Hematopoietic multipotent progenitor cell treated with erythropoietin and hydrocortisone succinate and interleukin-3 and kit ligand, for 6 days (in vitro differentiated cells): ENCODE measurements at places on chromosomes 5 and 9.
A peak's percentile ranks its signal among the peaks of the same experiment; 100 is the strongest.

- peak; percentile 26 for DNase-seq
Measured at GRCh38 chr9:20619487-20620200, 2.7 kb downstream of the MLLT3 start.

DNA sequence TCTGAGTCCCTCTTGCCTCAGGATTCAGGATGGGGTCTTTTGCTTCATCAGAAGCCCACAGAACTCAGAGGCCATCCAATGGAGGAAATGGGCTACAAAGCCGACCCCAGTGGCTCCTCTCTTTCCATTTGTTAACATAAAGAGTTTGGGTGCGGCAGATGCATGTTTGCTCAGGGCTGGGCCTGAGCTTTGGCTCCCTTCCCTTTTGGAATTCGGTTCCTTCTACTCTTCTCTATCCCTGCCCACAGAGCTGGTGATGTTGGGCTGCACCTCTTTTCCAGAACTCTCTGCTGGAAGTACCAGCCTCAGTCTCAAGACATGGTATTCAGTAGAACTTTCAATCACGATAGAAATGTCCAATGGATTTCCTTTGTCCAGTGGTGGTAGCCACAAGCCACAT, 66.9 kb upstream of the AGXT2 start:
- DNase-seq, result no peak

DNA sequence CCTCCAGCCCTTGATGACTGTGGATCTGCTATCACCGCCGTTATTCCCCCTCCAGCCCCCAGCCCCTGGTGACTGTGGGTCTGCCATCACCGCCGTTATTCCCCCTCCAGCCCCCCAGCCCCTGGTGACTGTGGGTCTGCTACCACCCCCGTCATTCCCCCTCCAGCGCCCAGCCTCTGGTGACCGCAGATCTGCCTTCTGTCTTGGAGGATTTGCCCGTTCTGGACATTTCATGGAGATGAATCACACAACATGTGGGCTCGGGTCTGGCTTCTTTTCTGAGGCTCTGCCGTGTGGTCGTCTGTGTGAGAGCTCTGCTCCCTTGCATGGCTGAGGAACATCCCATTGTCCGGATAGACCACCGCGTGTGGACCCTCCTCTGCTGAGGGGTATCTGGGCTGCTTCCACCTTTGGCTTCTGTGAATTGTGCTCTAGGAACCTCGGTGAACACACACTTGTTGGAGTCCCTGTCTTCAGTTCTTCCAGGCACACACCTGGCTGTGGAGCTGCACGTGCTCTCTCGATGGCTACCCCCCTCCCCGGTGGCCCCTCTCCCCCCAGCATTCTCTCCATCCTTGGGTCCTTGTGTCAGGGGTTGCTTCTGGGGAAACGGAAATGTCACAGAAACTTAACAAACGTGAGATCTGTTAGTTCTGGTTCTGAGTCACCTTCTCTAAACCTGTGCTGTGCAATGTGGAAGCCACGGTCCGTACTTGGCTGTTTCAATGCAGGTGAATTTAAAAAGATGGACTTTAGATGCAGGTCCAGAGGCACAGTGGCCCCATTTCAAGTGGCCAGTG, 105.3 kb upstream of the COL5A1 start:
- no peak for DNase-seq

DNA sequence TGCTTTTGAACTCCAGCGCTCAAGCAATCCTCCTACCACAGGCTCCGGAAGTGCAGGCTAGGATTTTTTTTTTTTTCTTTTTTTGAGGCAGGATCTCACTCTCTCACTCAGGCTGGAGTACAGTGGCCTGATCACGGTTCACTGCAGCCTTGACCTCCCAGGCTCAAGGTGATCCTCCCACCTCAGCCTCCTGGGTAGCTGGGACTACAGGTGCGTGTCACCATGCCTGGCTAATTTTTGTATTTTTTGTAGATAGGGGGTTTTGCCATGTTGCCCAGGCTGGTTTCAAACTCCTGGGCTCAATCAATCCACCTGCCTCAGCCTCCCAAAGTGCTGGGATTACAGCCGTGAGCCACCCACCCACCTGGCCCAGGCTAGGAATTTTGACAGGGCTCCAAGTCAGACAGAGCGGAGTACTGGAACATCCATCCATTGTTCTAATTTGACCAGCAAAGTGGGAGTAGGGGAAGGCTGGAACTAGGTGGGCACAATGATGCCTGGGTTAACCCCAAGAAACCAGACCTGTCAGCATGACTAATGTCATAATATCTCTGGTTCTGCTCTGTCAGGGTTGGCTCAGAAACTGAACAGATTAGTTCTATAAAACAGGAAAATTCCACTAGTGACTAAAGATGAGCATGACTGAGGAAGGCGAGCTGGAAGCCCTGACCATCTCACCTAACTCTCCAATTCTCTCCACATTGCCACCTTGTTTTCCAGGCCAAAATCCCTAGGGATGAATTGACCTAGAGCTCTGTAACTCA, 9.2 kb downstream of the ZBTB5 start:
- no peak for DNase-seq

DNA sequence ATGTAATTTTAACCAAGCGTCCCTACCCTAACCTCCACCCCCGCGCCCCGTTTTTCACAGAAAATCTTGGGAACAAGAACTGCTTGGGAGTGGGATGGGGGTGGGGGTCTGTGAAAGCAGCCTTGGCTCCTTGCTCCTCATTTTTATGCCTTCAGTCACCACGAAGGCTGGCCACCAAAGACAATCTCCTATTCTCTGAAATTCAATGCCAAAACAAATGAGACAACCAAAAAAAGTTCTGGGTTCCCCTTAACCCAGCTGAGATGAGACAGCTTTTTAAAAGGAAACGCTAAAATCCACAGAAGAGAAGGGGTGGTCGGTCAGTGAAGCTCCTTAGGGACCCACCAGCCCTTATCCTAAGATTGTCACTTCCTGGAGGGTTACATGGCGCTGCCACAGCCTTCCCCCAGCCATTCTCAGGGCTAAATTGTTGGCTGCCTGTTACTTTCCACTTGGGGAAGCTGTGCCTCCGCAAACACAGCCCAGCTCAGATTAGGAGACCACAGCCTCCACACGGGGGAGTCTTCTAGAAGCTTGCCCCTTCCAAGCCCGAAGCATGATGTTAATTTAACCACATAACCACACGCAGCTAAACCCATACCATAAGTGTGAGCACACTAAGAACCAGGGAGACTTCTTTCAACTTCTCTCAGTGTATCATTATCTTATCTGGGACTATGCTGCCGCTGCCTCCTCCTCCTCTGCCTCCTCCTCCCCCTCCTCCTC, 136.3 kb downstream of the FOXD1 start:
- peak; percentile 60 for DNase-seq

DNA sequence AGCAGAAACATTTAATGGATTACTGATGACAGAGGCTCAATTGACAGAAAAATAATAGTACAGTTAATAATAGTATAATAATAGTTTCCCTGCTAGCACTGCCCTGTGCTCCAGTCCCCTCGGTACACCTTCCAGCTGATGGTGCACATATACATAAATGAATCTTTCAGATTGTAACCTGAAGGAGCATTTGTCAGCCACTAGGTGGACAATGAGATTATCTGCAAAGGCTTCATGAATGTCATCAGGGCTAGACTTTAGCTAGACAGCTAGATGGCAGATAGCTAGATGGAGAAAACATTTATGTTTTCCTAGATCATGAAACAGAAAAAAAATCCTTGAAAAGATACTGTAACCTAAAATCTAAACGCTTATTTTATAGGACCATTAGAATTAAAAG, 304.4 kb upstream of the SMC2 start:
- DNase-seq, result peak; percentile 40

DNA sequence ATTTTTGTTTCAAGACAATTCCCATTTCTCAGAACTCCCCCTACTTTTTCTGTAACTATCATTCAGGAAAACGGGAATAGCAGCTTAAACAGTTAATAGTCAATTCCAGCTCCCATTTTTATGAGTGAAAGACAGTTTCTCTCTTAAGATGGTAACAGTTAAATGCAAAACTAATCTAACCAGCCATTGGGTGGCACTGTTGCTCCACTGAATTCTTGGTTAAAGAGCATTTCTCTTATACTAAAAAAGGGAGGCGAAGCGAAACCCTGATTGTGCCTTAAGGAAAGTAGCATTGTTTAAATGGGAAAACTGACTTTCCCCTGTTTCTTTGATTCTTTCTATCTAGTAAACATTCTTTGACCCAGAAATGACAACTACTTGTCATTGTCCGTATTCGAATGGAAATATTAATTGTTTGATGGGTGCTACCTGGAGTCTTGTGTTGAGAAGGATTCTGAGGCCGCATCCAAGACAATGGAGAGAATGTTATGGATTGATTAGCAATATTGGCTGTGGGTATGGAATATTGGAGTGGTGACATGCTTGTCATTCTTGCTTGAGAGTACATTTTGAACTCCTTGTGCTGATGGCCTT, 507.8 kb downstream of the MAT2B start:
- peak; percentile 78 for DNase-seq

- no peak for DNase-seq
Measured at GRCh38 chr9:131732061-131732526, 7.8 kb downstream of the RAPGEF1 start.

- no peak for DNase-seq
Measured at GRCh38 chr9:127170652-127171051, 48.2 kb upstream of the ANGPTL2 start.

GRCh38 chr5:142057697-142058056, 44.9 kb upstream of the GNPDA1 start:
- no peak for DNase-seq

- DNase-seq, result no peak
Measured at GRCh38 chr9:124394167-124394566, 21.1 kb downstream of the PSMB7 start.

DNA sequence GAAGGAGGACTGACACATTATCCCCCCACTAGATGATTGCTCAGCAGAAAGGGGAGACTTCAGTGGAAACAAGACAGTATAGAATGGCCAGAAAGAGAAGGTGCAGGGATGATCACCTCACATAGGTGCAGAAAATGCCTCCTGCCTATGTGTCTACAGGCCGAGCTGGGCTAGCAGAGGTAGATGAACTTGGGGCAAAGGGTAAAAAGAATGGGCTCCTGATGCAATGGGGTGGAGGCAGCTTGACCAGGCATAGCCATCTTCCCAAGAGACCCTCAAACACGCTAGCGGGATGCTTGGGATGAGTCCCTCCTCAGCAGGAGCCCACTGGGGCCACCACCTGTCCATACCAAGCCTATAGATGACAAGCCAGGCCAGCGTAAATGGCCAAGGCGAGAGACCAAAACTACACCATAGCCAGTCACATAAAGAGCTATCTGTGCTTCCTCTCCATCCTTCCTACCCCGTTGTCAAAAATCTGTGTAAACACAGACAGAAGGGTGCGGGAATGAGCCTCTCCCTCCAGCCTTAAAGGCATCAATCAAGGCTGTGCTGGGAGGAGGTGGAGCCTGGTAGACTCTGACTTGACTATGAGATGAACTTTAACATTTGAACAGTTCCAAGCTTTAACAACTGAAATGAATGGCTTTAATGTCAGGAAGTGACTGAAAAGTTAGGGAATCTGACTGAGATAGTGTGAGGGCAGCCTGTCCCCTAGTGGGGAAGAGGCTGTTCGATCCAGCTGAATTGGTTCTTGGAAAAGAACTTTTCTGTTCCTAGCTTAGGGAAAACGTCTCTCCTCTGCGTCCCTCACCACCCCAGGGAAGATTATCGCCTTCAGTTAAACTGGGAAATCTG, 10.4 kb downstream of the C9orf152 start:
- no peak for DNase-seq

GRCh38 chr9:87610200-87611155, 112.8 kb downstream of the DAPK1 start:
- DNase-seq, result no peak

DNA sequence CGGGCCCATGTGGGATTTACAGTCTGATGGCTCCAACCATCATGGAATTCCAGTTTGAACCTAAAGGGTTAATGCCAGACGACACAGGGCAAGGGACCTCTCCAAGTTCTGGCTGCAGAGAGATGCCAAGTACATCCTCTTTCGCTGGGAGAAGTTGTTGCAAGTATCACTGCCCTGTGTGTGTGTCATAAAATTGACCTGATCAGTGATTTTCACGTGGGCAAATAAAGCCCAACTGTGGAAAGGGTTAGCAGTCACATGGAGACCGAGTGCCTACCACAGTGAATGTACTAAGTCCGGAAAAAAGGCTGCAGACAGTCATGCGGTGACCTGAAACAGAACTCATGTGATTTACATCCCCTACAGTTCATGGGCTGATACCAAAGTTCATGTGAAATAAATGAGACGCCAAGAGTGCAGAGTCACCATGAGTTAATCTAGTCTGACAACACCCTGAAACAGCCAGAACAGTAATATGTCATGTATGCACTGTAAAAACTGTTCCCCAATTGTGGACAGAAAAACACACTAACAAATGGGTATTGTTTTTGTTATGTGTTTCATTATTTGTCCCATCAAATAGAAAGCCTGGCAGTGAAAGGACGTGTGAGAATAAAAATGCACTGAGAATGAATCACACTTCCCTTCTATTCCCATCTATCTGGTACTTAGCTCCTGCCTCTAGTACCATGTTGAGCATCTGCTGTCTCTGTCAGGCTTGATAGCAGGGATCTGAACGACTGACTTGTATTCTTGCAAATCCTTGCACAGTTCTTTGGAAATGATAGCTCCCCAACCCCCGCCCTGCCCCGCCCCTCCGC, 115.7 kb downstream of the SUSD1 start:
- no peak for DNase-seq

DNA sequence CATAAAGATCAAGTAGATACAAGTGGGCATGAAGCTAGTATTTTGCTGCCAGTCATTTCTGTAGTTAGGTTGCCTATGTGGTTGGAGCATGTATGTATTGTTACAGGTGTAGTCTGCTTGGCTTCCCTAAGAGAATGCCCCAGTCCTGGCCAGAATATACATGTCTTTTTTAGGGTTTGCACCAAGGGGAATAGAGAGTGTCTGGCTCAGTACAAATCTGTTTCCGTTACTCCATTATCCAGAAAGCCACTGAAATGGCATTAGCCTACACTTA, 23.2 kb downstream of the TGFBR1 start:
- no peak for DNase-seq

DNA sequence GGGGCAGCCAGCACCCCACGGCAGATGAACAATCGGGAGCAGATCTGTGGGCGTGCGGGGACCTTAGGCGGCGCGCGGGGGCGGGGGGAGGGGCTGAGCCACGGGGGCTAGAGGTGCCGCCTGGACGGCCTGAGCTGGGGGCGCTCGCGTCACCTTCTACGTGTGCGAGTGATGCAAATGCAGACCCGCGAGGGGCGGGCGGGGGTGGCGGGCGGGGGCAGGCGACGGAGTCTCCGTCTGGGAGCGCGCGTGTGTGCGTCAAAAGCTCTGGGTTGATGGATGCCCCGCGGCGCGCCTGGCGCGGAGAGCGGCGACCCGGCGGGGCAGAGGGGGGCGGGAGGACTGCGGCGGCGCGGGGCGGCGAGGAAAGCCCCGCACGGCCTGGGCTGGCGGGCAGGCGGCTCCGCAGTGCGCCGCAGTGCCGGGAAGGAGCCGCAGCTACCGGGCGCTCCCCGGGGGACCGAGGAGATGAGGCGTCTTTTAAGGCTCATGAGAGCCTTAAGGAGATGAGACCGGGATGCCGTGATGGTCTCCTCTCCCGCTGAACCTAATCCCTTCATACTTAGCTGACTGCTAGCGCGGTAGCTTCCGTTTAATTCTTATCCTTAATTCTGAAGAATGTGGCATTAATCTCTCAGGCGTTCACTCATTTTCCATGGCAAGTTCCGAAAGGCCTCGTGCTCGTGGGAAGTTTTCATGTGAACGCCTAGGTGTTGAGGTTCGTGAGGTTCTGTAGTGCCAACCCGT, 1.5 kb downstream of the SV2C start:
- no peak for DNase-seq

- DNase-seq, result no peak
Measured at GRCh38 chr9:108478431-108479332, 377.1 kb downstream of the ACTL7B start.

- DNase-seq, result no peak
Measured at GRCh38 chr5:19241690-19242089, 746.3 kb downstream of the CDH18 start.
